SK-MEL-5 (cell line): ENCODE measurements at places on chromosomes 7 and 10.

DNA sequence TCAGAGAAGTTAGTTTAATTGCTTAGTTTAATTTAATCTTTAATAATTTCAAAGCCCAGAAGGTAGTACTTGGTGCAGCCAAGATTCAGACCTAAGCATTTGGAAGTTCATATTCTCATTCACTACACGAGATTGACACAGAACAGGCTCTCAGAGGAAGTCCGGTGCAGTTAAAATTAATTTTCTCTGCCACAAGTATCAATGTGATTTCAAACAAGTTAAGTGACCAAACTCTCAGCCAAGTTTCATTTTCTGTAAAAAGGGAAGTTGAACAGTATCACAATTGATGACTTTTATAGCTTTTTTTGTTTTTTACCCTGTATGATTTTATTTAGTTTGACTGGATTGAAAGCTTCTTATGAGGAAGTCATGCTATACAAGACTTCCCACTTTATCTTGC, 1494.9 kb upstream of the LRRTM3 start:
- no peak for DNase-seq

GRCh38 chr10:109920016-109920415, 3.3 kb downstream of the XPNPEP1 start:
- DNase-seq = no peak

DNA sequence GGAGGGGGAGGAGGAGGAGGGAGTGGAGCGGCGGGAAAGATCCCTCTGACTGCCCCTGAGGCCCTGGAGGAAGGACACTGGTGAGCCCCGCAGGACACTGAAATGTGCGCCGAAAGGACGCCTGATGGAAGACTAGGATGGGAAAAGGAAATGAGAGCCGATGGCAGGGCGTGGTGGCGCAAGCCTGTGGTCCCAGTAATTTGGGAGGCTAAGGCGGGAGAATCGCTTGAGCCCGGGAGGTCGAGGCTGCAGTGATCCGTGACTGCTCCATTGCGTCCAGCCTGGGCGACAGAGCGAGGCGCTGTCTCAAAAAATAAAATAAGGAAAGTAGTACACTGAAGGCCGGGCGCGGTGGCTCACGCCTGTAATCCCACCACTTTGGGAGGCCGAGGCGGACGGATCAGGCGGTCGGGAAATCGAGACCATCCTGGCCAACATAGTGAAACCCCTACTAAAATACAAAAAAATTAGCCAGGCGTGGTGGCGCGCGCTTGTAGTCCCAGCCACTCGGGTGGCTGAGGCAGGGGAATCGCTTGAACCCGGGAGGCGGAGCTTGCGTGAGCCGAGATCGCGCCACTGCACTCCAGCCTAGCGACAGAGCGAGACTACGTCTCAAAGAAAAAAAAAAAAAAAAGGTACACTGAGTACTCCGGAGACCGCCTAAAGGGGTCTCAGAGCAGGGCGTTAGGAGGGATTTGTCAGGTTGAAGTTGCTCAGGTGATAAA, 561 bp upstream of the HNRNPF start:
- peak; percentile 22 for DNase-seq

DNA sequence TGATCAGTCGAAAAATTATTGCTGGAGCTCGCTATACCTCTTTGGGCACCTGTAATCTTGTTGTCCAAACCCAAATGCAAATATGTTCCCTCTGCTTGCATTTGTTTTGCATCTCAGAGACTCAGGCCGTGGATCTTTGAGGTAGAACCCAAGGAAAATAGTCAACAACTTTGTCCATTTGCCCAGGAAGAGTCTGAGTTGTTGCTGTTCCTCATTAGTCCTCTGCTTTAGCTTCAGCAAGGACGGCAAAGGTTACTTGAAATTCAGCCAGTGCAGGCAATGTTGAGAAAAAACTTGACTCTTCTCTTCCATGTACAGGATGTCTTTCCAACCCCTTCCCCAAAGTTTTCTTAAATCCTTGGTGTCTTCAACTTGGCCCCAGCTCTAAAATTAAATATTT, 45.8 kb downstream of the PDK4 start:
- no peak for DNase-seq

- no peak for DNase-seq
These were observed 518.9 kb downstream of the KCNMA1 start for GRCh38 chr10:77118603-77119282.

DNA sequence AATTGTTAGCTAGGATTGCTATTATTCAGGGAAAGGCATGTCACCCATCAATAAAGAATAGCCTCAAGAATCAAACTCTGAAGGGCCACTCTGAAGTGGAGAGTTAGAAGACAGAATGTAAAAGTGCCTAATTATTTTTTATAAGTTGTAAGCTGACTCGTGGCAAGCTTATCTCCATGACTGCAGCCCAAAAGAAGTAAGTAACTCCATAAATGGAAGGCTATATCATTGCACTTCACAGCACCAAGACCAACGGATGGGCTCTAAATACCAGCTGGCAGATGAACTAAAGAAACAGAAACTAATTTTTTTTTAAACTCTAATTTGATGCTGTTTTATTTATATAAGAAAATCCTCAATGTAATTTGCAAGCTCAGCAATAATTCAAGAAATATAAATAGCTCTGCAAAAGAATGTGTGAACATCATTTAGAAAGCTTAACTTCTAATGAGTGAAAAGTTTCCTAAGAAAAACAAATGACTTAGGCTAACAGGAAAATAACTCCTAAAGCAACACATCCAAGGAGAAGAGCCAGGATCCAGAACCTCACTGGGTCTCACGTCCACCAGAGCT, 165.5 kb downstream of the SNX13 start:
- no peak for DNase-seq
